Effector memory CD8-positive, alpha-beta T cell (primary cell): ENCODE measurements at places on chromosomes 3 and 15.

DNA sequence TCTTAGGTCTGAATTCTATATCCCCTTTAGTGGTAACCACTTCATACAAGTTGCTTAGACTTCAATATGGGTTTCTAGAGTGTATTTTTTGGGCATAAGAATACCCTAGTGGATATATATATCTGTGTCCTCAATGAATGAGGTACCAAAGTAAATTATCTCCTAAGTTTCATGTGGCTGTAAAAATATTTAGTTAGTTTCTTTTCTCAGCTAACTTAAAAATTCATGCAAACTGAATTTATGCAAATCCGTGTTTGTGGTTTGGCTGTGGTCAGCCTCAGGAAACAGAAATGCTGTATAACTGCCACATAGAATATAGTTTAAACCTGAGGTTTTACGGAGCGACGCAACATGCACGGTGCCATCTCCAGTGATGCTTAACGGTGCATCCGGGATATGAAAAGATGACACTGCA is 80.3 kb downstream of the PEX5L start:
- no peak overlapping the region for H3K27ac ChIP-seq
- no peak for DNase-seq
- no peaks in the 10 kb centered on the region for H3K36me3 ChIP-seq
- peaks cover 5% of the 10 kb centered on the region for H3K4me1 ChIP-seq
- no peak overlapping the region for H3K4me3 ChIP-seq
- no peaks in the 10 kb centered on the region for H3K27me3 ChIP-seq

DNA sequence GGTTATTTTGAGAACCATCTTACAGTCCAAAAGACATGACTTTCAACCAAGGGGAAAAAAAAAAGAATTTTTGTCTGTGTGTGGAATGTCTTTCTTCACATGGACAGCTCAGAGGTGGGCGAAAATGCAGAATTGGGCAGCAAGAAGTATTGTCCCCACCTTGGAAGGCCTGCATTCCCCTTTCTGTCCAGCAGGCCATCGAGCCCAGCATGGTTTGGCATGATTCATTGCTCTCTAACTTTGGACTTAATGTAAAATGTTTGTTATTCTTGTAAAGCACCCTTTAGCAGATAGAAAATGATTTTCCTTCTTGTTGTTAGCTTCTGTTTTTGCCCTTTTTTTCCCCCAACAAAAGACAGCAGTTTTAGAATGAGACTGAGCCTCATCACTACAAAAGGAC is 12.4 kb downstream of the MYO1E start:
- no peaks in the 10 kb centered on the region for H3K36me3 ChIP-seq
- H3K4me3 ChIP-seq = no peak overlapping the region
- peaks cover 2% of the 10 kb centered on the region for H3K4me1 ChIP-seq
- DNase-seq = no peak
- H3K27me3 ChIP-seq = peaks cover 42% of the 10 kb centered on the region

GRCh38 chr3:45628746-45629145 is 34.2 kb downstream of the LIMD1 start:
- no peak overlapping the region for H3K4me3 ChIP-seq
- H3K36me3 ChIP-seq = peaks cover 13% of the 10 kb centered on the region
- no peak for DNase-seq
- peaks cover 42% of the 10 kb centered on the region for H3K4me1 ChIP-seq
- H3K27me3 ChIP-seq = no peaks in the 10 kb centered on the region
- peak overlapping the region; percentile 78 for H3K27ac ChIP-seq

DNA sequence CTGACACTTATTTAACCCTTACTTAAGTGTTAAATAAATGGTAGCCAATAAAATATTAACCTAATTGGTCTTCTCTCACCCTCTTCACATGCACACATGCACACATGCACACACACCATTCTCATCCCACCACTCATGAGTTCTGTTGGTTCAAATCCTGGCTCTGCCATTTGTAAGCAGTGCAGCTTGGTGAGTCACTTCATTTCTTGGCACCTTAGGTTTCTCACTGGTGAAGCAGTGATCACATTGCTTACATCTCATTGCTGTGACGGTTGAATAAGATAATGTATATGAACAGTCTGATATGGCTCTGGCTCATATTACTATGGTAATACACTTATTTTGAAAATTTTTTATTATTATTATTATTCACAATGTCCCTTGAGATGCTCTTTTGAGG is 33.8 kb downstream of the RIOX2 start:
- no peak overlapping the region for H3K27ac ChIP-seq
- no peak for DNase-seq
- H3K4me1 ChIP-seq = peaks cover 5% of the 10 kb centered on the region
- H3K4me3 ChIP-seq = no peak overlapping the region
- H3K27me3 ChIP-seq = no peaks in the 10 kb centered on the region

- H3K4me1 ChIP-seq = peaks cover 31% of the 10 kb centered on the region
- peaks cover 7% of the 10 kb centered on the region for H3K36me3 ChIP-seq
- H3K27ac ChIP-seq = no peak overlapping the region
- DNase-seq = no peak
- no peak overlapping the region for H3K4me3 ChIP-seq
- no peaks in the 10 kb centered on the region for H3K27me3 ChIP-seq
Observed at GRCh38 chr3:49498239-49498638, 28.2 kb downstream of the DAG1 start.

GRCh38 chr3:67648701-67649100 is 5.7 kb downstream of the SUCLG2 start:
- H3K4me1 ChIP-seq = peaks cover 49% of the 10 kb centered on the region
- H3K36me3 ChIP-seq = peaks cover 4% of the 10 kb centered on the region
- no peak overlapping the region for H3K4me3 ChIP-seq
- DNase-seq = no peak
- no peak overlapping the region for H3K27ac ChIP-seq

DNA sequence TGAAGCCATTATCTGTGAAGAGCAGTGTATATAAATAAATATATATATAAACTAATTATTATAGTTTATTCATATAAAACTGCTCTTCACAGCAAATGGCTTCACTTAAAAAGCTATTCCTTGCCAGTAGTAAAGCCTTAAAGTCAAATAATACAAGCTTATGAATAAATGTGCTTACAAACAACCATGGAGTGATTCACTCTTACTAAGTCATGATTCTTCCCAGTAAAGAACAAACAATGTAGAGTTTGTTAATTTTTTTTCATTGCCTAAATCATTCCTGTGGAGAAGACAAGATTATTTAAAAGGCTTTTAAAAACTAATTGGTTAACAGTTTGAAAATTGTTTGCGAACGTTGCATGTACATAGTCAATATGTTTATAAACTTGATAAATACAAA is 140.7 kb downstream of the PLCH1 start:
- no peaks in the 10 kb centered on the region for H3K36me3 ChIP-seq
- peaks cover 7% of the 10 kb centered on the region for H3K27me3 ChIP-seq
- H3K27ac ChIP-seq = no peak overlapping the region
- no peak for DNase-seq
- H3K4me3 ChIP-seq = no peak overlapping the region
- H3K4me1 ChIP-seq = no peaks in the 10 kb centered on the region

DNA sequence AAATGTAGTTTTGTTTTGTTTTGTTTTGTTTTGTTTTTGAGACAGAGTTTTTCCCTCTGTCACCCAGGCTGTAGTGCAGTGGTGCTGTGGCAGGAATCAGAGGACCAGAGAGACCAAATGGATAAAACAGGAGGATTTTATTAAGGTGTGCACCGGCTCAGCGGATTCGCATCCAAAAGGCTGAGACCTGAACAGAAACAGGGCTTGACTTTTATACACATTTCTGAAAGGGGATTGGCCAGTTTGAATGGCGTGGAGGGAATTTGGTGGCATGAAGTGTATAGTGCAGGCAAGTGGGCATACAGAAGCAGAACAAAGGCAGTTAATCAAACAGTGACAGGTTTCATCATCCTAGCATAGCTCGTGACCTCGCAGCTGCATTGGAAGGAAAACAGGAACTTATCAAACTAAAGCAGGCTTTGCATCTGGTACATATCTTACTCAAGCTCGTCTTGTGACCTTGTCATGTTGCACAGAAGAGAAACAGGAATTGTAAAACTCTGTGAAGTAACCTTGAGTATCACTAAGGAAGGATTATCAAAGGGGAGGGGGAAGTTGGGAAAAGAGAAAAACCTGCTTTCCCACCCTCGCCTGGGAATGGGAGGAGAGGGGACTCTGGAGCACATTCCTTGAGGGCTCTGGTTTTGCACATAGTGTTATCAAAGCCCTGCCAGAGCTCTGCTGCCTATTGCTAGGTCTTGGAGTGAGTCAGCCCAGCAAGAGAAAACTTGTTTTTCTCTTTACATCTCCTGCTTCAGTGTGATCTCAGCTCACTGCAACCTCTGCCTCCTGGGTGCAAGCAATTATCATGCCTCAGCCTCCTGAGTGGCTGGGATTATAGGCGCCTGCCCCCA is 38.5 kb downstream of the C3orf62 start:
- no peak for DNase-seq
- H3K4me3 ChIP-seq = no peak overlapping the region
- no peaks in the 10 kb centered on the region for H3K36me3 ChIP-seq
- H3K27ac ChIP-seq = no peak overlapping the region
- H3K4me1 ChIP-seq = no peaks in the 10 kb centered on the region
- H3K27me3 ChIP-seq = peaks cover 20% of the 10 kb centered on the region

GRCh38 chr15:43093026-43093425 is 12.8 kb downstream of the UBR1 start:
- no peak for DNase-seq
- peak overlapping the region; percentile 29 for H3K27ac ChIP-seq
- peaks cover 27% of the 10 kb centered on the region for H3K4me1 ChIP-seq
- H3K36me3 ChIP-seq = peaks cover 47% of the 10 kb centered on the region
- H3K4me3 ChIP-seq = no peak overlapping the region
- no peaks in the 10 kb centered on the region for H3K27me3 ChIP-seq

- H3K4me3 ChIP-seq = no peak overlapping the region
- no peak for DNase-seq
- no peaks in the 10 kb centered on the region for H3K4me1 ChIP-seq
- H3K36me3 ChIP-seq = no peaks in the 10 kb centered on the region
- H3K27ac ChIP-seq = no peak overlapping the region
Observed at GRCh38 chr3:59392116-59392515, 342.3 kb upstream of the CFAP20DC start.

DNA sequence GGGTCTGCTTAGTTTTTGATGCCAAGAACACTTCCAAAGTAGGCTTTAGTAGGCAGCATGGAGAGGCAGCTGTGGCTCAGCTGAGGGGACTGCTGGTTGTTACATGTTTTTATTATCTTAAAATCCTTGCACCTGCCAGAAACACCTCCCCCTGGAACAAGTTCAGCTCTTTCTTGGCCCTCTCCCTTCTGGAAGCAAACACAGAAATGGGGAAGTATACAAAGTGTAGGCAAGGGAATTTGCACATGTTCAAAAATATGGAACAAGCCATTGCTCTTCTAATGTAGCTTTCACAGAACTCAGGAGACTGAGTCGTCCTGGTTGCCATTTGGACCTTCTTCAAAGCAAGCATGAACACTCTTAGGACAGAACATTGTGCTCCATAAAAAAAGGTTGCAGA is 169.1 kb upstream of the SEMA6D start:
- no peaks in the 10 kb centered on the region for H3K4me1 ChIP-seq
- no peak overlapping the region for H3K27ac ChIP-seq
- H3K36me3 ChIP-seq = no peaks in the 10 kb centered on the region
- no peaks in the 10 kb centered on the region for H3K27me3 ChIP-seq
- no peak for DNase-seq

DNA sequence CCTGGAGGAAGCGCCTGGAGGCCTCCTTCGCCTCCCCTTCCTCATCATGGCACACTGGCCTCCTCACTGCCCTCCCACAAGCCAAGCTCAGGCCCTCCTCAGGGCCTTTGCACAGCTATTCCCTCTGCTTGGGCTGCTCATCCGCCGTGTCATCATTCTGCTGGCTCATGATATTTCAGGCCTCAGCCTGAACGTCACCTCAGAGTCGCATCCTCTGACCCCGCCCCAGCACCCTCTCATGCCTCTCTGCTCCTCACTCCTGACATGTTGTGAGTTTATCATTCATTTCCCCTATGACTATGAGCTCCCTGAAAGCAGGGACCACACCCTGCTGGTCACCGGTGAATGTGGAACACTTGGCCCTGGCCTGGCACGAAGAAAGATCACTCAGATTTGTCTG is 20.7 kb upstream of the POC1A start:
- H3K4me1 ChIP-seq = no peaks in the 10 kb centered on the region
- no peak overlapping the region for H3K4me3 ChIP-seq
- DNase-seq = no peak
- no peak overlapping the region for H3K27ac ChIP-seq

GRCh38 chr3:159189994-159190669 is 388.3 kb downstream of the MFSD1 start:
- H3K4me3 ChIP-seq = no peak overlapping the region
- no peaks in the 10 kb centered on the region for H3K27me3 ChIP-seq
- H3K27ac ChIP-seq = no peak overlapping the region

- H3K27me3 ChIP-seq = no peaks in the 10 kb centered on the region
- DNase-seq = no peak
- no peaks in the 10 kb centered on the region for H3K36me3 ChIP-seq
- H3K4me1 ChIP-seq = no peaks in the 10 kb centered on the region
Observed at GRCh38 chr3:94184781-94185180, 121.9 kb downstream of the NSUN3 start.

DNA sequence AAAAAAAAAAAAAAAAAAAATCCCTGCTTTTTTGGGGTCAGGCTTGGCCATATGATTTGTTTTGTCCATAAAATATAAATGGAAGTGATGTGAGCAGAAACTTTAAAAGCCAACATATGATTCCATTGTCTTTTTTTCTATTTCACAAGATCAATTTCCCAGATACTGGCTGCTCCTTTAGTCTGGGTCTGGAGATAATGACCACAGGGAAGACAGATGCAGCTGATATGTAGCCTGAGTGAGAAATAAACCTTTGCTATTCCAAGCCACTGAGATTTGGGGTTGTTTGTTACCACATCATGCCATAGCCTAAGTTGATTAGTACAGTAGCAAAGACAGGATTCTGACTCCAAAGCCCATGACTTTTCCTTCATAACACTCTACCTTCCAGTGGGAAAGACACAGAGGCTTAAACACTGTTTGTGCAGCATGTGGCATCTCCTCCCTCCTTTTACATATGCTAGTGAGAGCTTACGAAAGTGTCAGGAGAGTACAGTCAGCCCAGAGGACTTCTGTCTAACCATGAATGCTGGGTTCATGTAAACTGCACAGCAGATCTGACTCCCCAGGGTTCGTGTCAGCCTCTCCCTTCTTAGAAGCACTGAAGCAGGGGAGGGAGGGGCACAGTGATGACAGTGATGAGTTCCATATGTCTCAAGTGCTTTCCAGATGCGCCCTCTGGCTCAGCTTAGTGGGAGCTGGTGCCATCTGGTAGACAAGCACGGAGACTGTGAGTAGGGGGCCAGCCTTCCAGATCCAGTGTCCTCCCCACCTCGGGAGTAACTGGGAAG is 36.7 kb upstream of the SLC7A14 start:
- H3K27ac ChIP-seq = no peak overlapping the region
- H3K36me3 ChIP-seq = no peaks in the 10 kb centered on the region
- H3K4me3 ChIP-seq = no peak overlapping the region
- DNase-seq = no peak
- peaks cover 35% of the 10 kb centered on the region for H3K27me3 ChIP-seq
- H3K4me1 ChIP-seq = no peaks in the 10 kb centered on the region

- no peaks in the 10 kb centered on the region for H3K36me3 ChIP-seq
- peak overlapping the region; percentile 61 for H3K27ac ChIP-seq
- no peaks in the 10 kb centered on the region for H3K27me3 ChIP-seq
- peak; percentile 42 for DNase-seq
- peaks cover 65% of the 10 kb centered on the region for H3K4me1 ChIP-seq
Observed at GRCh38 chr15:91942720-91943394, 89.3 kb downstream of the SLCO3A1 start.
